Left lung (tissue), 14 donors: ENCODE measurements at places on chromosomes 11 and 22.

DNA sequence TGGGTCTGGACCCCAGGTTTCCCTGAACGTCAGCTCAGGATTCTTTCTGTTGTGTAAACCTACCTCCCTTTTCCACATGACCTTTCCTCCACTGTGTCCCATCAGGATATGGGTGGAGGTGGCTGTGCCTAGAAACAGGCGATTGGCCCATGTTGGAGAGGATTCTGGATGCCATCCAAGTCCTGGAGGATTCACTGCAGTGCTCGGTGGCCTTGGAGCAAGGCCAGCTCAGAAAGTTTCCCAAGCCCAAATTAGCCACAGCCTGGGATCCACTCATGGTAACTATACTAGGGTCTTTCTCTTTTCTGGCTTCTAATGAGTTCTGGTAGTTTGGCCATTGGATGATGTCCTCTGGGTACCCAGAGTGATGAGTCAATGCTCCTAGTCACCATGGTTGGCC, 141.6 kb downstream of the SNX19 start:
- H3K27me3 ChIP-seq: no peaks in the 10 kb centered on the region
- H3K4me3 ChIP-seq: no peak overlapping the region
- DNase-seq: no peak

DNA sequence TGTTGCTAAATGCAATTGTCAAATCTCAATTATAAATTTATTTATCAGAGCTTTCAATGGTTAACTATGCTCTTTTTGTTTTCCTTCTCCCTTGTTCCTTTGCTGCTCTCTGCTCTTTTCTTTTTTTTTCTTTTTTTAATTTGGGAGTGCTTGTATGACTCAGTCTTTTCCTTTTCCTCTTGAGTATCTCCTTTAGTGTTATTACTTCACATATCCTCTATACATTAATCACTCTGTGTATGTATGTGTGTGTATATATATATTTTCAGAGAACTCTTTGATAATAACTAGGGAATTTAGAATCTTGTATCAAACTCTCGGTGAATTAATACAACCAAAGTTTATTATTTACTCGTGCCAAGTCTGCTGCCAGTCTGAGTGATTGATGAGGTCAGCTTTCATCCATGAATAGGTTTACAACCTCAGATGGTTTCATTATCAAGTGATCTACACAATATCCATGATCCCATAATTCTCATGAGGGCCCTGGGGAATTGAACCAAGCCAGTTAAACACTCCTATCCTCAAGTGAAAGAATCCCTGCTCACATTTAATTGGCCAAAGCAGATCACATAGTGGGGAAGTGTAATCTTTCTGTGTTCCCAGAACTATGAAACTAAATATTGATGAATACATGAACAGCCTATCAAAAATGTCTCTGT, 743.4 kb upstream of the CNTN5 start:
- H3K4me3 ChIP-seq: no peak overlapping the region
- no peaks in the 10 kb centered on the region for H3K4me1 ChIP-seq
- no peaks in the 10 kb centered on the region for H3K27me3 ChIP-seq
- no peak for DNase-seq
- no peaks in the 10 kb centered on the region for H3K36me3 ChIP-seq
- no peak overlapping the region for H3K27ac ChIP-seq

- H3K4me1 ChIP-seq: no peaks in the 10 kb centered on the region
- H3K27me3 ChIP-seq: no peaks in the 10 kb centered on the region
- no peaks in the 10 kb centered on the region for H3K36me3 ChIP-seq
- no peak overlapping the region for H3K27ac ChIP-seq
These were observed 95.9 kb downstream of the CADM1 start for GRCh38 chr11:115408036-115408921.

DNA sequence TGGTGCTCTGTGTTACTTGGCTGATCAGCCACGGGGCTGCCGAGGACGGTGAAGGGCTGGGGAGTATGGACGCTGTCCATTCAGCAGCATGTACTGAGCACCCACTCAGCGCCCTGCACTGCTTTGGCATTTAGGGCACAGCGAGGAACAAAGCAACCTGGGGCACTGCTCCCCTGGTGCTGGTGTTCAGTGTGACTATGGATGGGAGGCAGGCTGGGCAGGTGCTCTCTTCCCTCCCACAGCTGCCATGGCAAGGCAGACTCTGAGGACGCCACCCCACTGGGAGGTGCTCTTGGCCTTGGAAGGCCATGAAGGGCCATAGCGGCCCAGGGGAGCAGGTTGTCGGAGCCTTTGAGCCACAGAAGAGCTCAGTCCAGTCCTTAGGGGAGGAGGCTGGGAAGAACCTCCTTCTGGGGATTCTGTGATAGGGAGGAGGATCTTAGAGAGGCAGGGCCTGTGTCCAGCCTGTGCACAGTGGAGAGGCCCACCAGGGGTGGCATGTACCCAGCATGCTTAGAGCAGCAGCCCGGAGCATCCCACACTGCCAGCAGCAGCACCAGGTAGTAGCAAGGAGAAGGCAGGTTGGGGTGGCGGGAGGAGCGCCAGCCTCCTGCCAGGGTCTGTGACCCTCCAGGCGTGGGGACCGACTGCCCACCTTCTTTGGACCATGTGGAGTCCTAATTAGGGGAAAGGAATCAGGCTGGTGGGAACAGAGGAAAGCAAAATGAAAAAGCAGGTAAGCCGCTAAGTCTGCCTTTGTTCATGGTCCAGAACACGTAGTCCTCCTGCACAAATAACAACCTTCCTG, 141.8 kb downstream of the MPPED1 start:
- no peak for DNase-seq
- H3K4me3 ChIP-seq: no peak overlapping the region
- no peak overlapping the region for H3K27ac ChIP-seq
- H3K36me3 ChIP-seq: no peaks in the 10 kb centered on the region

DNA sequence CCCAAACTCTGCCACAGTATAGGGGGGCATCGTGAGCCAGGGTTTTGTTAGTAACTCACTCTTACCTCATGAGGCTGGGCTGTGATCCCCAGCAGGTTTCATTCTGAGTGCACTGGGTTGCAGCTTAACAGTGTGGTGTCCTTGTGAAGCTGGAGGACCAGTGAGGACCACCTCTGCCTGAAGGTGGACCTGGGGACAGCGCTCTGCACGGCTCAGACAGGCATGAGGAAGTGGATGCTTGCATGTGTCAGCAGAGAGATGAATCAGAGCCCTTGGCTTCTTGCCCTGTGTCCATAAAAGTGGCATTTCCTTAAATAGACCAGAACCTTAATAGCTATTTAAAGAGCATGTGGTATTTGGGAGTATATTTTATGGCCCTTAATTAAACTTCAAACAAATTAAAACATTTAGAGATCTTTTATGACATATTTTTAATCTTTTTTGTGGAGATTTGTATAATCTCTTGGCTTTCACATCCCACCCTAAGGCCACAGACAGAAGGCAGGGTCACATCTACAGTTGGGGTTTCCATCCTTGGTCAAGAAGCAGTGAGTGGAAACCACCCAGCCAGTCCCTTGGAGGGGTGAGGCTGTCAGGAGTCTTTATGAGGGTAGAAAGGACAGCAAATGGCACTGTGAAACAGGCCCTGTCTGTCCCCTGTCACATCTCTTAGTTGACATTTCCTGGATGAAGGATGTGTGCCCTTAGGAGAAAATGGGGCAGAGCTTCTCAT, 24.8 kb upstream of the ADORA2A start:
- H3K27ac ChIP-seq: peak overlapping the region; percentile 70
- peak; percentile 81 for DNase-seq
- H3K36me3 ChIP-seq: peaks cover 37% of the 10 kb centered on the region
- peak overlapping the region; percentile 6 for H3K4me3 ChIP-seq
- H3K27me3 ChIP-seq: no peaks in the 10 kb centered on the region
- peaks cover 32% of the 10 kb centered on the region for H3K4me1 ChIP-seq

DNA sequence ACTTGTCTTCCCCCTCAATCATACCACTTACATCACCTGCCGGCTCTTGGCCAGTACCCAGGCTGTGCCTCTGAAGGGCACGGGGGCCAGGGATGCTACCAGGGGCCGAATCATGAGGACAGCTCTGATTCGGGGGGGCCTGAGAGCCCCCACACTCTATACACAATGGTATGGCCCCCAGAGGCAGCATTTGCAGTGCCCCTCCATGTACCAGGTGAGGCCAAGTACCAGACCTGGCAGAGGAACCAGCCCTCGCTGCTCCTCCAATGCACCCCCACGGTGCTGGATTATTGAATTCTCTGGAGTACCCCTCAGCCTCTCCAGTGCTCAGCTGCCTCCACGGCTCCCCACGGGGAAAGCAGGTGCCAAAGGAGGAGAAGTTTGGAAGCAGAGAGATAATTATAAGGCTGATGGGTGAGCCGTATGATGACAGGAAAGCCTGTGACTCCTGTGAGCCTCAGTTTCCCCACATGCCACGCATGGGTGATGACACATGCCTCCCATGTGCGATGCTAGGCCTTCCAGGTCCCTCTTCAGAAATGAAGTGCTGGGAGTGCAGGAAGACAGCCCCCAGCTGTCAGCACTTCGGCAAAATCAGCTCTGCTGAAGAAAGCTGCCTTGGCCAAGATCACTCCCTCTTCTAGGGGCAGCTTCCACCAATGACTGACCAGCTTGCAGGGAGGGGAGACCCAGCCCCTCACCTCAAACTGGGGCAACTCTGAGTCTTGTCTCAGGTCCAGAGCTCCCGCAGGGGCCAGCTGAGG, 69.9 kb downstream of the THAP12 start:
- no peaks in the 10 kb centered on the region for H3K36me3 ChIP-seq
- no peaks in the 10 kb centered on the region for H3K4me1 ChIP-seq
- H3K4me3 ChIP-seq: no peak overlapping the region
- H3K27ac ChIP-seq: no peak overlapping the region

GRCh38 chr11:14793546-14793945, 98.5 kb downstream of the CYP2R1 start:
- H3K27ac ChIP-seq: no peak overlapping the region
- H3K4me3 ChIP-seq: no peak overlapping the region
- H3K4me1 ChIP-seq: no peaks in the 10 kb centered on the region

DNA sequence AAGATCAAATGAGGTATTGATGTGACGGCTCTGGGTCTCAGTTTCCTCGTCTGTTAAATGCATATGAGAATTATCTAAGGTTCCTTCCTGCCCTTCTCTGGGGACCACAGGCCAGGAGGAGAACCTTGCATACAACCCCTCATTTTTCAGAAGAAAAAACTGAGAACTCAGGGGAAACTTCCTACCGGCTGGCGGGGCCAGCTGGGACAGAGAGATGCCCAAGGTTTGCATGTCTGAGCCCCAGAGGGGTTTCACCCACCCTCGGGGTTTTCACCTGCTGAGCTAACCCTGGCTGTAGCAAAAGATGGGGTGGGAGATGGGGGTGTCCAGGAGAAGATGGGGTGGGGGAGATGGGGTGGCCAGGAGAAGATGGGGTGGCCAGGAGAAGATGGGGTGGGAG, 4.3 kb downstream of the TNFRSF13C start:
- H3K4me1 ChIP-seq: peaks cover 43% of the 10 kb centered on the region
- no peak overlapping the region for H3K4me3 ChIP-seq
- no peak for DNase-seq
- no peak overlapping the region for H3K27ac ChIP-seq

DNA sequence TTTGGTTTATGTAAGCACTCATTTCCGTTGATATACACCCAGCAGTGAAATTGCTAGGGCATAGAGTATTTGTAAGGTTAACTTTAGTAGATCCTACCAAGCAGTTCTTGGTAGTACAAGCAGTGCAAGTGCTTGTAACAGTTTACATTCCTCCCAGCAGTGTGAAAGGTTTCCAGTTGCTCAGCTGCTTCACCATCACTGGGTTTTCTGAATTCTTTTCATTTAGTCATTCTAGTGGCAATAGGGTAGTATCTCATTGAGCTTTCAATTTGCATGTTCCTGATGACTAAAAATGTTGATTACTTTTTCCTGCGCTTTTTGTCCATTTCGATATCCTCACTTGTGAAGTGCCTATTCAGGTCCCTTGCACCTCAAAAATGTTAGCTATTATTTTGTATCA, 34.3 kb downstream of the ZNF202 start:
- no peaks in the 10 kb centered on the region for H3K36me3 ChIP-seq
- H3K4me1 ChIP-seq: no peaks in the 10 kb centered on the region
- H3K4me3 ChIP-seq: no peak overlapping the region
- H3K27me3 ChIP-seq: peaks cover 26% of the 10 kb centered on the region
- no peak for DNase-seq
- H3K27ac ChIP-seq: no peak overlapping the region

DNA sequence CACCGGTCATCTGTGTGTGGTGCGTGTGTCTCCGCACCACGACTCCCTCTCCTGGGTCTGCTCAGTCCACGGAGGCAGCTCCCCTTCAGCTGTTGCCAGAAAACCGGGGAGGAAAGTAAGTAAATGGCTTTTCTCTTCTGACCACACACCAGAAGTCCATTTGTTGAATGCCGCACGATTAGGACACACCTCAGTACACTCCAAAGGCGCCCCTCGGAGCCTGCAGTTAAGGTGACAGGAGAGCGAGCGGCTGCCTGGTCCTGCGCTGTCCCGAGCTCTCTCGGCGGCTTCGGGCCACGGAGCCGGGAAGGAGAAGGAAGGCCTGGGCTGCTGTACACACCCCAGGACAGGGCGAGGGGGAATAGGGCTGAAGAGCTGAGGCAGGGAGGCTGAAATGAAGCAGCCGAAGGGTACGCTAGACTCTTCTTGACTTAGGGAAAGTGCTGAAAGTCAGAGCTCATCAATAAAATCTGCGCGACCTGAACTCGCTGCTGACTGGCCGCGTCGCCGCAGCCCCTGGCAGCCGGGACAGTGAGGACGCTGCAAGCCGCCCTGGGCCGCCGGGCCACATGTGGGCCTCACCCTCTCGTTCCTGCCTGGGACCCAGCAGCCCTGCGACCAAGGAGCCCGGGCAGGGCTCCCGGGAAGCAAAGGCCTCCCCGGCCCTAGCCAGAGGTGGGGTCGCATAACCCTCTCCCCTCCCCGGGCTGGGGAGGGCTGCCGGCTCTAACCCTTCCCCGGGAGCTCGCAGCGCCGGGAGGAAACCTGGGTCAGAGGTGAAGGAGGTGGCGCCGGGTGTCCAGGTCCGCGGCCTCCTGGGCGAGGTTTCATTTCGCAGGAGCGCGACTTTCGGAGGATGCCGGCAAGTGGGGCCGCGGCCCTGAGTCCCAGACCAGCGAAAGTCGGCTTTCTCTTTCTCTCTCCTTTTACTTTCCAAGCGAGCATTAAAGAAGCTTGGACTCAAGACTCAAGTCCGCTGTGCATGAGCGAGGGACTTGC, 1.6 kb upstream of the PAX6 start:
- H3K4me1 ChIP-seq: peaks cover 84% of the 10 kb centered on the region
- peak overlapping the region; percentile 8 for H3K4me3 ChIP-seq
- DNase-seq: no peak
- no peaks in the 10 kb centered on the region for H3K36me3 ChIP-seq
- no peak overlapping the region for H3K27ac ChIP-seq

- DNase-seq: peak; percentile 13
- no peak overlapping the region for H3K4me3 ChIP-seq
- no peaks in the 10 kb centered on the region for H3K36me3 ChIP-seq
- no peak overlapping the region for H3K27ac ChIP-seq
- no peaks in the 10 kb centered on the region for H3K4me1 ChIP-seq
These were observed 15.7 kb downstream of the MRGPRF start for GRCh38 chr11:68997124-68997994.

GRCh38 chr11:60710482-60710881, 11.1 kb downstream of the MS4A8 start:
- H3K27me3 ChIP-seq: no peaks in the 10 kb centered on the region
- no peak overlapping the region for H3K4me3 ChIP-seq
- no peak overlapping the region for H3K27ac ChIP-seq
- H3K4me1 ChIP-seq: no peaks in the 10 kb centered on the region
- no peaks in the 10 kb centered on the region for H3K36me3 ChIP-seq

GRCh38 chr22:46703996-46704370, 34.1 kb downstream of the CERK start:
- no peaks in the 10 kb centered on the region for H3K27me3 ChIP-seq
- DNase-seq: no peak
- H3K27ac ChIP-seq: no peak overlapping the region
- no peaks in the 10 kb centered on the region for H3K4me1 ChIP-seq
- H3K4me3 ChIP-seq: no peak overlapping the region
- H3K36me3 ChIP-seq: no peaks in the 10 kb centered on the region
